ENCODE measurements at places on chromosomes 4 and X. TPM values are rescaled to one million over a fixed set of nuclear protein-coding genes. Genes with fewer than 3 reads are reported as not detected.
A peak's percentile ranks its signal among the peaks of the same experiment; 100 is the strongest.

- no peak for DNase-seq
Measured at GRCh38 chr4:84151574-84151973, 347.5 kb downstream of the NKX6-1 start.

Gene SSX3
- total RNA-seq: not detected

DNA sequence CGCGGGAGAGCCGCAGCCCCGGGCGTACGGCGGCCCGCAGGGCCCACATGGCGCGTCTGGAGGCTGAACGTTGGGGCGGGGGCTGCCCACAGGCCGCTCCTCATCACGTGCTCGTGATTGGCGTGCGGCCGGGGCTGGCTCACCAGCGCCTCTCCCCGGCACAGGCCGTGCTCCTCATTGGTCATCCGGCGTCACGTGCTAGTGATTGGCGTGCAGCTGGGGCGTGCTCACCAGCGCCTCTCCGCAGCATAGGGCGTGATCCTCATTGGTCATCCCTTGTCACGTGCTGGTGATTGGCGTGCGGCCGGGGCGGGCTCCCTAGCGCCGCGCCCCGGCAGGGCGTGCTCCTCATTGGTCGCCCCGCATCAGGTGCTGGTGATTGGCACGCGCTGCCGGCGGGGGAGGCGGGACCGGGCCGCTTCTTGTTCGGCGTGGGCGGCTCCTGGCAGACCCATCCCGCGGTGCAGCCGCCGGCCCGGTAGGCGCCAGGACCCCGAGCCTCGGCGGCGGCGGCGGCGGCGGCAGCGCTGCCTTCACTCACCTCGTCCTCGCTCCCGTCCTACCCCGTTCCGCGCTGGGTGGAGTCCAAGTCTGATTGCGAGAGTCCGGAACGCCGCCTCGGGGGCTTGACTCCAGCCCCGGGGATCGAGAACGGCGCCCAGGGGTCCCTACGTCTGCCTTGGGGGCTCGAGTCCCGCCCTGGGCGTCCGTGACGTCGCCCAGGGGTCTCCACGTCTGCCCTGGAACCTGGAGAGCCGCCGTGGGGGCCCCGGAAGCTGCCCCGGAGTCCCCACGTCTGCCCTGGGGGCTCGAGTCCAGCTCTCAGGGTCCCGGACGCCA lies at the start of gene GTPBP6:
Gene GTPBP6, minus strand, starts transcription at position 58 of the 840 bp plus-strand sequence. Its CDS starts 9 bp downstream, at position 49.
- peak; percentile 100 for DNase-seq

Gene GAGE12E
- not detected for total RNA-seq

GRCh38 chr4:152033621-152034020 lies 272.8 kb upstream of the GATB start:
- no peak for DNase-seq

Data from endodermal cell (in vitro differentiated cells).